ENCODE measurements at places on chromosomes 4 and X.
A peak's percentile ranks its signal among the peaks of the same experiment; 100 is the strongest.

DNA sequence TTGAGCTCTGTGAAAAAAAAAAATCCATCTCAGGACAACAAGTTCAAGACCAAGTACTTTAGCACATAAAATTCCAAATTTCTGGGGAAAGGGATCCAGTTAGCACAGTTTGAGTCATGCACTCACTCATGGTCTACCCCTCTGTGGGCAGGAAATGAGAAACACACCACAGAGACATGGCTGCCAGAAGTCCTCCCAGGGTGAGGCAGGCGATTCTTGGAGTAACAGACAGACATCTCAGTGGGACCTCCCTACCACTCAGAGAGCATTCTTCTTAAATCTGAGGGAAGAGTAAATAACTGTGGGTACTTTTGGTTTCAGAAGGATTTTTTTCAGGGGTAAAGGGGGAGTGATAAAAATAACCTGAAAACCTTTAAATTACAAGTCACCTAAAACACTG, 14.1 kb downstream of the CXCL1 start:
- no peak for DNase-seq

DNA sequence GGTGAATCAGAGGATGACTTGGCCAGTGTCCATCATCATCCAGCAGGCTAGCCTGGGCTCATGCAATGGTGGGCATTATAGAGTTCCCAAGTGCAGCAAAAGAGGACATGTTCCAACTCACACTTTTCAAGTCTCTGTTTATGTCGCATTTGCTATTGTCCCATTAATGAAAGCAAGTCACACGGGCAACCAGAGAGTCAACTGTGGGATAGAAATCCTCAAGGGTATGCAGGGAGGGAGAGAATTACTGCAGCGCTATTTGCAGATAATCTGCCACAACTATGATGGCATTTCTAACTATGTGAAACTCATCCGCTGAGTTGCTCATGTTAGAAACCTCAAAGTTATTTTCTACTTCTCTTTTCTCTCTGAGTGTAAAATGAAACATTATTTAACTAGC, 78.5 kb upstream of the TAB3 start:
- DNase-seq = no peak

DNA sequence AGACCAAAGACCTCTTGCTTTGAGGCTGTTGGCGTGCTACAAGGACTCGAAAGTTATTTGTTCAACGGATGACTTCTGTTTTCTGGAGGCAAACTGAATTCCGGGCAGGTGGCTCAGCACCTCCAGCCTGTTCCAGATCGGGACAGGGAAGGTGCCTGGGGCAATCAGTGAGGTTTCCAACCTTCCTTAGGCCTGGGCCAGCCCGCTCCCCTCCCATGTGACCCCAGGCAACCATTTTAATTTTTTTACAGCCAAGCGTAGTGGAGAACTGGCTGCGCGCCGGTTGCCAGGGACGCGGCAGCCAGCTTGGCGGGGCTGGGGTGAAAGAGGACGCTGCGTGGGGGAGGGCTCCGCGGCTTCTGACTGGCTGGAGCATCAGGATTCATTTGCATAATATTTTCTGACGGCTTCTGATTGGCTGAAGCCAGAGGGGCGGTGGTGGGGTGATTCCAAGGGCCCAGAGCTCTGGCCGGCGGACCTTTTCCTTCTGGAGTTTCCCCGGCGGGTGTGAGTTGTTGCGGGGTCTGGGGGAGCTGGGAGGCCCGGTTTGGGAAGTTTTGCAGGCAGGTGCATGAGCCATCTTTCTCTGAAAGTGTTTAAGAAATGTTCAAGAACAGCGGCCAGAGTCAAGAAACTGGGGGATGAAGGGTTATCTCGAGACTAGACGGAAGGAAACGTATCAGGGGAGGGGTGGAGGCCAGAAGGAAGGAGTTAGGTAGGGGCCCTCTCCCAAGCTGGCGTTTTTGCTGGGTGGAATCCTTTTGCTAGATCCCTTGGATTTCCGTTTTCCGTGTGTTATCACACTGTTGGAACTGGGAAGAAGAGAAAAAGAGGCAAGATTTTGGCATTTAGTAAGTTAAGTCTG, at the start of gene MID1IP1:
MID1IP1 (plus strand) TSS at position 479 of the 865 bp plus-strand sequence. CDS start 3,488 bp downstream, outside the sequence.
- DNase-seq = peak; percentile 95

GRCh38 chrX:56947699-56948098, 47.6 kb downstream of the SPIN3 start:
- DNase-seq = no peak

GRCh38 chrX:49238735-49239134, 3.5 kb downstream of the CCDC22 start:
- peak; percentile 20 for DNase-seq

- DNase-seq = peak; percentile 98
Observed at GRCh38 chr4:4289941-4290850, at the start of the genes LYAR and ZBTB49. TSS of gene LYAR (minus strand) at chr4:4290154. CDS start at chr4:4283742, 6,412 bp downstream. TSS of gene ZBTB49 (plus strand) at chr4:4290251. CDS start at chr4:4299946, 9,695 bp downstream.

DNA sequence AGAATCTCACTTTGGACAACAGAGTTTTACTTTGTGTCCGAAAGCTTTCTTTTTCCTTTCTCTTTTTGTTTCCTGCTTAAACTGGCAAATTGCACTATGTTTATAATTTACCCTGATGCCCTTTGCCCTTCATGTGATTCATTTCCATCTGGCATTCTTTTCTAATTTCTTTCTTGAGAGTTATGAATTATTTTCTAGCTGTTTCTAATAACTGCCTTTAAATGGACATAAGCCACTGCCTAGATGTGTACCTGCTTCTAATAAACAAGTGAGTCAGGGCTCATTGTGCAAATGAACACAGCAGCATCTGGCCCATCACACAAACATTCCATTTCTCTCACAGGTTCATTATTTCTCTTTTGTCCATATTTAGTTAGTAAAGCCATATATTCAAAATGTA, 242.3 kb upstream of the GPRIN3 start:
- DNase-seq = no peak

- DNase-seq = no peak
Observed at GRCh38 chr4:173448103-173448502, 49.2 kb upstream of the SCRG1 start.

DNA sequence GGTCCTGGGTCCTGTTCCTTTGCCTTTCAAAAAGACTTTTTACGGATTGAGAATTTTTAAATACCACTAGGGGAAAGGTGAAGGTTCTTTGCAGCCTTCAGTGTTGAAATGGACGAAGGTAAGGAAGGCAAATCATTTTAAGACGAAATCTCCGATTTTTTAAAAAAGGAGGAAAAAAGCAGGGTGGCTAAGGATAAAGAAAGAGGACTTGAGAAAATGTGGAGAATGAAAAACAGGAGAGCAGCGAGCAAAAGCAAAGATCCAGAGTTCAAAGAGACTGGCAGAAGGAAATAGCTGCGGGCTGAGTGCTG, 314 bp downstream of the EPHA5 start:
- DNase-seq = no peak

GRCh38 chr4:1852904-1853623, 2.9 kb downstream of the LETM1 start:
- DNase-seq = peak; percentile 33

GRCh38 chr4:122787940-122788339, 38.7 kb upstream of the FGF2 start:
- no peak for DNase-seq

- no peak for DNase-seq
Observed at GRCh38 chr4:170058826-170059225, 30.9 kb downstream of the AADAT start.

DNA sequence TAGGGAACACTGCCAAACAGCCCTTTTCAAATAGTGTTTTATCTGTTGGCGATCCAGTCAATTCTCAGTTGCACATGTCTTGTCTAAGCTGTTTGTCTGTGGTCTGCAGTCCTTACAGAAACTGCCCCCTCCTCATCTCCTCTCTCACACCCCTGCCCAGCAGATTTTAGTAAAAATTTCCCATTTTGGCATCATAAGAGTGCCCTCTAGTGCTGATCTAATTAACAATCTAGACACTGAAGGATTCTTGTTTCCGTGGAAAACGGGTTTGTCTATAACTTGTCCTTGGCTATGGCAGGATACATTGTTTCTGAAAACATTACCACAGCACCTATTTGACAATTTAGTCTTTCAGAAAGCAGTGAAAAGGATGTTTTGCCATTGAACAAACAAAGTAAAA, 227.2 kb upstream of the MBNL3 start:
- no peak for DNase-seq

DNA sequence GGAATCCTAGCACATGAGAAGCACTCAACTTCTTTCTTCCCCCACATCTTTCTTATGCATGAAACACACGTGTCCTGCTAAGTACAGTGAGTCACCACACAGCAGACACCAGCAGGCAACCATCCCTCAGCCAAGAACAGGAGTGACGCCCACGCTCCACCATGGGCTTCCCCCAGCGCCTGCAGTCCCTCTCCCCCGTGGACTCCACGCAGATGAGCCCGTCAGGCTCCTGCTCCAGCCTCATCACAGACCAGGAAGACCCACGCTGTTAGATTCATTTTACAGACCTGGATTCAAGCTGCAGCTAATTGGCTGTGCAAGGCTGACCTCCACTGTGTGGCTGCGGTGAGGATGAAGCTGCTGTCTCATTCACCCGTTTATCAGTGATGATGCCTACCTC, 16.7 kb downstream of the HMX1 start:
- no peak for DNase-seq

DNA sequence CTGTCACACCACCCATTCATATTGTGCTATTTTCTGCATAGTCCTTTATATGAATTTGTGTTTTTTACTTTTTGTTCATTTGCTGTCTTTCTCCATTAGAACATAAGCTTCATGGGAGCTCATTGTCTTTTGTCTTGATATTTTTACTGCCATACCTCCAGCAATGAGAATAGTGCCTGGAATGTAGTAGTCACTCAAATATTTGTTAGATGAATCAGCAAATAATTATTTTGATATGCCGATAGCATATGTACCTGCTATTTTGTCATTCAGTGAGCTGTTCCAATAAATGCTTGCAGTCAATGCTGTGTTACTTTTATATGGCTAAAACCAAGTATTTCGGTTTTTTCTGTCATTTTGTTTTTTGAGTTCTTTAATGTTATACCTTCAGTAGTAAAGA, 43.5 kb upstream of the SLC25A31 start:
- no peak for DNase-seq

DNA sequence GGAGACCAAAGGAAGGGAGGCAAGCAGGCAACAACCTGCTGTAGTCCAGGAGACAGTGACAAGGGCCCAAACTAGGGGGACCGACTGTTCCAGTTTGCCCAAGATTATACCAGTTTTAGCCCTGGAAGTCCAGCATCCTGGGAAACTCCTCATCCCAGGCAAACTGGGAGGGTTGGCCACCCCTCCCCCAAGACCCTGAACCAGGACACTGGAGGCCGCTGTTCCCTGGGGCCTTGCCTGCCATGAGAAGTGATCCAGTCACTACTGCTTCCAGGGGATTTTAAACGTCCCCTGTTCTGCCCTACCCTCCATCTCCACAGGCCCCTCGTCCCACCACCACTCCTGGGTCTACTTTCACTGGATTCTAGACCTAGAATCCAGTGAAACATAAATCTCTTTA, 4.3 kb upstream of the DGAT2L6 start:
- DNase-seq = no peak

DNA sequence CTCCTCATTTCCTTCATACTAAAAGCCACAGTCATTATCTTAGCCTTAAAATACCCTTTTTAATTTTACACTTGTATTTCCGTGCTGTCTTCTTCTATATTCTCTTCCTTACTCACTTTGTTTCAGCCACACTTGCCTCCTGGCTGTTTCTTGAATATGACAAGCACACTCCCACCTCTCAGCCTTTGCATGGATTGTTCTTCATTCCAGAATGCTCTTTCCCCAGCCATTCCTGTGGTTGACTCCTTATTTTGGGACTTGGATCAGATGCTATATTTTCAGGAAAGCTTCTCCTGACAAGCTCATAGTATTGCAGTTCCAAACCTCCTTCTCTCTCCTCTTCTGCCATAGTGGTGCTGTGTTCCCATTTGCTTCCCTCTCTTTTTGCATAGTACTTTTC, 291.3 kb downstream of the PDHA2 start:
- no peak for DNase-seq

GRCh38 chr4:20095805-20096541, 155.7 kb upstream of the SLIT2 start:
- DNase-seq = no peak

- DNase-seq = no peak
Observed at GRCh38 chr4:86054286-86055032, 305.4 kb downstream of the MAPK10 start.

DNA sequence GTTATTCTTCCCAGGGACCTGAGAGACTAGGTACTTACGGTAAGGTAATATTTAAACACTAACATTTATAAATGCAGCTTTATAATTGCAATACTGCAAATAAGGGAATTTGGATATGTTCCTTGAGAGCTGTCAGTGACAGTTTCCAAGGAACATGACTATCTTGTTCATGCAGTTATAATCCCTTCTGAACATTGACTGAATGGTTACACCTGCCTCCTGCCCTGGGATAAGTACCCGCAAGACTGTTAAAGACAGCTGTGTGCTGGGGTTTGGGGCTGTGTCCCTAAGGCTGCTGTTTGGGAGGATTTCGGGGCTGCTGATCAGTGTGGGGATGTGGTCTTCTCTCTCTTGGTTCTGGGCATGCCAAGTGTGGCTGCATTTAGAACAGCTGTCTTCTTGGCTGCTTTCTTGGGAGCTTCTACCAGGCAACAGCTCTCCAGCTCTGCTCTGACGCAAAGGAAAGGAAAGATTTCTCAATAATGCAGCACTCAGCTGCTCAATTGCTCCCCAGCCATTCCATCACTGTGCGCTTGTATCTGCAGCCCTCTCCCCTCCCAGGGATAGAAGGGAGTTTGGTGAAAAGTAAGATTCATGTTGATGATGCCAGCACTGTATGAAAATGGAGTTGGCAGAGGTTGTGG, 298.8 kb upstream of the TAPT1 start:
- DNase-seq = no peak

DNA sequence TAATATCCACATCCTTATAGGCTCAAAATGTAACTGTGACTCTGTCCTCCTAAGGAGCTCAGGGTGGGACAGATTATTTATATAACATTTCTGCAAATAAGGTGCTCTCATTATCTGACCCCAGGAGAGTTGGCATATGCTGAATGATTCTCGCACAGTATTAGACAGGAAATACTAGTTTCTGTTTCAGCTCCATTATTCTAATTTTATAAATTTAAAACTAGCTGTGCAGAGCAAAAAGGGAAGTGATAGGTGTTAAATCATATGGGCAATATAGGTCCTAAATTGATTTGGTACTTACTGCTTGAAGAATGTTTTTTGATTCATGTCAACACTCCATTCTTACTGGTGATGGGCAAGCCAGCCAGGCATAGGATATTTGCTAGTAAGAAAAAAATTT, 141.5 kb downstream of the GLRA2 start:
- no peak for DNase-seq

- DNase-seq = no peak
Observed at GRCh38 chr4:121796283-121796682, 4.8 kb upstream of the EXOSC9 start.

Data from kidney (tissue), 22 donors.